ENCODE measurements at places on chromosomes 6 and 20. TPM values are rescaled to one million over a fixed set of nuclear protein-coding genes. Genes with fewer than 3 reads are reported as not detected.

DNA sequence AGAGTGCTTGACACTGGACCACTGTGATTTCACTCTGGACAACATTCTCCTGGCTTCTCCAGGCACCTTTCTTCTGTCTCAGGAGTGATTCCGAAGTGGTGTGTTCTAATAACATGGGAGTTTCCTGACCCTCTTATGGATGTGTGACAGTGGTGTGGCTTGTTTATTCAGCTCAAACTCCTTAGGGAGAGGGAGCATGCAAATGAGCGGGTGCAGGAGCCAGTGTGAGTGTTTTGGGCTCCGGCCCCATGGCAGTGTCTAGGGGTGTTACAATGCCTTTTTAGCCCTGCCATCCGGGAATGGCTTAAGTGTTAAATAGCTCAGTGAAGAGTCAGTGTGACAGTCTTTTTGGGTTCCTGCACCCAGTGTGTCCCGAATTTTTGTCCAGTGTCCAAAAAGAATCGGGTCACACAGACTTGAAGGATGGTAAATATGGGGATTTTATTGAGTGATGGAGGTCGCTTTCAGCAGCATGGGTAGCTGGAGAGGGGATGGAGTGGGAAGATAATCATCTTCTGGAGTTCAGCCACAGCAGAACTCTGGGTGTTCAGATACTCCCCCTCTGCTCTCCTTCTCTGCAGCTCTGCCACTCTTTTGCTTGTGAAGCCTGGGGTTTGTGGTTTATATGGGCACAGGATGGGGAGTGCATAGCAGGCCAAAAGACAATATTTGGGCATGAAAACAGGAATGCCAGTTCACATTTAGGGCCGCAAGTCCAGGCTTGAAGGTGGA is 928.9 kb upstream of the CITED2 start:
- ATAC-seq: no peak

- peak; percentile 15 for ATAC-seq
These were observed 279.7 kb upstream of the FLRT3 start for GRCh38 chr20:14617123-14617522.

DNA sequence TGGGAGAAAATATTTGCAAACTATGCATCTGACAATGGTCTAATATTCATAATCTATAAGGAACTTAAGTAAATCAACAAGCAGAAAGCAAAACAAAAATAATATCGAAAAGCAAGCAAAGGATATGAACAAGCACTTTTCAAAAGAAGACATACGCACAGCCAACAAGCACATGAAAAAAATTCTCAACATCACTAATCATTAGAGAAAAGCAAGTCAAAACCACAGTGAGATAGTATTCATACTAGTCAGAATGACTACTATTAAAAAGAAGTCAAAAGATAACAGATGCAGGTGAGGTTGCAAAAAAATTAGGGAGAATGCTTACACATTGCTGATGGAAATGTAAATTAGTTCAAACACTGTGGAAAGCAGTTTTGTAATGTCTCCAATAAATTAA is 410.2 kb downstream of the MMUT start:
- no peak for ATAC-seq

ARG1 gene
- total RNA-seq: 1.0 TPM

Data from motor neuron (in vitro differentiated cells).